ENCODE measurements at places on chromosomes 3 and 15.

DNA sequence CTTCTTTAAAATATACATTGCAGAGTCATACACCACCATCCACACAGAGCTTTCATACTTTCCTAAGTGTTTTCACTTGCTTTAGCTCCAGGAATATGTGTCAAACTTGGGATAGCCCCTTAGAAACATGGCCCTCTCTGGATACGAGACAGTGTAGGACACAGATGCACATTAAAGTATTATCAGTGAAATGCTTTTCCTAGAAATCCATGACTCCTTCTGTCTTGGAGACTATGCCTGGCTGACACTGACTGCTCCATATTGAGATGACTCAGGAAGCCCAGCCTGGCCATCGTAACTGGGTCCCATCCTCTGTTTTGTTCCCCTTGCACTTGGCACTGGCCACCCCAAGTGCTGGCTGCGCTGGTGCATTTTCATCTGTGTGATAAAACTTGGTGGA is 204.8 kb downstream of the PDZRN3 start:
- no peak for DNase-seq

DNA sequence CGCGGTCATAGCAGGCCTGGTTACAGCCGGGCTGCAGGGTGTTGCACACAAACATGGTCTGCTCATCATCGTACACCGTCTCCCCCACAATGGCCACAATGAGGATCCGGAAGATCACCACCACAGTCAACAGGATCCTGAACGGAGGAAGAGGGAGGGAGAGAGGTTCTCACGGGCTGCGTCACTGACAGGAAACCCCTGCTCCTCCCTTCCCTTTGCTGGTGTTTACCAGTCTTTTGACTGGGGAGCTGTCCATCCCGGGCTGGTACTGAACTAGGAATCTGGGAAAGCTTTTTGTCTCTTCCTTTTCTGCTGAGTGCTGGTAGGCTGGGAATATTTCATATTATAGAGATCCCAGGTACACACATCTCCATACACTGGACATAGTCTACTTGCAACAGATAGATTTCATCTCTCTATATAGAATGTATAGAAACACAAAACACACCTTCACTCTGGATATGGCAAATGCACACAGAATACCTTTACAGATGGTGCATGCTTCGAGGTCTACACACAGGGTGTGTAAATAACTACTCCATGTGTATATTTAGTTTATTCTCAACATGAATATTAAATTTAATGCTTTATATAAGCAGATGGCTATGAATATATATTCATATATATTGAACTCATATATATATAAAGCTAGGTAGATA is 1.4 kb downstream of the GJD2 start:
- DNase-seq, result no peak

DNA sequence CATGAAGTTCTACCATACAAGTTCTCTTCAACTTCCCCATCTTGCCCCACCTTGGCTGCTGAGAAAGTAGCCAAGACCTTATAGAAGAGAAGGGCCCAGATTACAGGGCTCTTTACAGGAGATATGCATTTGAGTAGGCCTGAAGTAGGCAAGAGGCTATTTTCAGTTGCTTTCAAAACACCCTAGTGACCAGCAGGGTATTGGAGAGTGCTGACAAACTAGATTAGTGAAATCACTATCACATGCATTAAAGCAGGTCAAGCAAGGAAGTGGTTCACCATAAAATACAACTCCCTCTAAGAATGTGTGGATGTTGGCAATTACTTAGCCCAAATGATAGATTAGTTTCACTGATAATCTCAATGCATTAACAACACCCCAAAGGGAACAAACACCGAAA is 2.7 kb upstream of the LZTFL1 start:
- no peak for DNase-seq

- DNase-seq, result no peak
Measured at GRCh38 chr3:31275038-31275572, 257.6 kb upstream of the STT3B start.

- no peak for DNase-seq
Measured at GRCh38 chr3:8645712-8646111, 1.1 kb upstream of the SSUH2 start.

DNA sequence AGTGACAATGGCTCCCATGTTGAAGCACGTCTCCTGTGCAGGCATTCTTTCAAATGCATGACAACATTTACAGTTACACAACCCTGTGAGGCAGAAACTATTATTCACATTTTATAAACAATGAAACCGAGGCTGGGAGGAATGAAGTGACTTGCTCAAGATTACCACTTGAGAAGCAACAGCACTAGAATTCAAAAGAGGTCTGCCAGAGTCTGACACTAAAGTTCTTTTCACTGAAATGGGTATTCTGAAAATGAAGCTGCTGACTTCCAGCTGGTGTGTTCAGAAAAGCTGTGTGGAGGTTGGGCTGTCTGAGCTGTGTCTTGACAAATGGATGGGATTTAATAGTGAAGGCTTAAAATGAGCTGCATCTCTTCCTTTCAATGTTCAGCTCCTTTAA is 104.4 kb downstream of the THSD4 start:
- peak; percentile 79 for DNase-seq

DNA sequence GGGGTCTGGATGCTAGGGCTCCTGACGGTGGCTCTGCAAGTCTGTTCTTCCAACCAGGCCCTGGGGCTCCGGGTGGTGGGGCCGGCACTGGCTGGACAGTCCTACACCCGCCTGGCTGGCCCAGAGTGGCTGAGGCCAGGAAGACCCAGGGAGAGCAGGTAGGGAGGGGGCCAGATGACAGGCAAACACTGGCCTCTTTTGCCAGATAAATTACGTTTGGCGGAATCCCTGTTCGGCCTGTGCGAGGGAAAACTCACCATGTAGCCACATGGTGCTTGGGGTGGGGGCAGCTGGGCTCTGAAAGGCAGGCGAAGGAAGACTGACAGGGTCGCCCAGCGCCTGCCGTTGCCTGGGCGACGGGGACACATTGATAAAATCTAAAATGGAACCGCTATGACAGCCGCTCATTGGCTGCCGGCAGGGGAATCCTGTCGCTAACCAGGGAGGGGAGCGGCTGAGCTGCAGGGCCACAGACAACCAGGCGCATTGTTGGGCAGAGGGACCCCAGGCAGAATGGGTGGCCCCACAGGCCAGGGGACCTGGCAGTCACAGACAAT is 30.4 kb downstream of the IQSEC1 start:
- no peak for DNase-seq

- DNase-seq, result peak; percentile 34
Measured at GRCh38 chr3:47961815-47962606, 54.2 kb downstream of the MAP4 start.

DNA sequence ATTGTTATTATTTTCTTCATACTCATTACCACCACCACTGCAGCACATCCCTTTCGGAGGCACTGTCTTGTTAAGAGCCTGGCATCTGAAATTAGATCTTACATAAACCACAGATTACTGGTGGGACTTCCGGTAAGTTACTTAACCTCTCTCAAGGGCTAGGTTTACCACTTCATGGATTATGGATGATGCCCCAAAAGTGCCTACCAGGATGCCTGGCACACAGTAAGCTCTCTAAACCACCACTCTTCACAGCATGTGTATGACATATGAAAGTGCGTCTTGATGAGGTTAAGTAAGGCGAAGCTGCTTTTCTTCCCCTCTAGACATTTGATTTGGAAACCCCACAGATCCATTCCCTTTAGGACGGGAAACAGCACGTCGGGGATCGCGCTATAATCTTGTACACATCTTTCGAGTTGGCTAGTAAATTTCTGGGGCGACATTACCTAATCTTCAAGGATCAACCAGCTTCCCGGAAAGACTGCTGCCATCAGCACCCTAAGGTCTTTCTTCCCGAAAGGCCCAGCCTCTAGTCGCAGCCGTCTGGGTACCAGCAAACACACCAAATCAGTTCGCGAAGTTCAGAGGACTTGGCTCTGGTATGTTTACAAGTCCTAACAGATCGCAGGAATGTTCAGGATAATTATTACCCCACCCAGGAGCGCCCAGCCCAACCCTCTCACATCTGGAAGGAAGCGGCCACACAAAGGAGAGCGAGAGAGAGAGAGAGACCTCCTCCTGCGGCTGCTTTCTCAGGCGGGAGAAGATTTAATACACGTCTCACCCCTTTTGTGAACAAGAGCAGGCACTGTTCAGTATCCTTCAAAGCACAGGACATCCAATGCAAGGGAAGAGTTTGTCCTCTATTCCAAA is 155.1 kb upstream of the FRMD4B start:
- no peak for DNase-seq

GRCh38 chr3:195771646-195772300 is 40.0 kb downstream of the MUC4 start:
- DNase-seq, result no peak

DNA sequence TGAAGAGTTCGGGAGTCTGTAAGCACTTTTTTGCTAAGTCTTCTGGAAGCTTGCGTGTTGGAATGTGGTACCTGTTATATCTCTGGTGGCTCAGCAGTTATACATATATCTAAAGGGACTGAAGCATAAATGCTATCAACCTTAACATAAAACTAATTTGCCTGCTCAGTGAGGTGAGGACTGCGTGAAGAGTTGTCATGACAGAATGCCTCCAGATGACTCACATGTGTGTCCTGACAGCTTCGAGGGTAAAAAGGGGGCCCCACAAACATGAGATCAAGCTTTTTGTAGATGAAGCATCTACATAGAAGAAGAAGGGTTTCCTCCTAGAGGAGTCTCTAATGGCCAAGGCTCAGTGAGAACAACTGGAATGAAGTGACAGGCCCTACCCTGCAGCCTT is 88.8 kb upstream of the C3orf80 start:
- DNase-seq, result no peak

GRCh38 chr3:10601857-10602230 is 96.5 kb upstream of the ATP2B2 start:
- no peak for DNase-seq

- DNase-seq, result peak; percentile 42
Measured at GRCh38 chr3:146968204-146968651, 363.1 kb upstream of the PLSCR5 start.

GRCh38 chr3:67860429-67860828 is 206.0 kb upstream of the SUCLG2 start:
- DNase-seq, result no peak

GRCh38 chr15:32866454-32867312 is 148.9 kb downstream of the GREM1 start:
- DNase-seq, result no peak

GRCh38 chr3:123218990-123219389 is 17.2 kb downstream of the SEC22A start:
- DNase-seq, result no peak

DNA sequence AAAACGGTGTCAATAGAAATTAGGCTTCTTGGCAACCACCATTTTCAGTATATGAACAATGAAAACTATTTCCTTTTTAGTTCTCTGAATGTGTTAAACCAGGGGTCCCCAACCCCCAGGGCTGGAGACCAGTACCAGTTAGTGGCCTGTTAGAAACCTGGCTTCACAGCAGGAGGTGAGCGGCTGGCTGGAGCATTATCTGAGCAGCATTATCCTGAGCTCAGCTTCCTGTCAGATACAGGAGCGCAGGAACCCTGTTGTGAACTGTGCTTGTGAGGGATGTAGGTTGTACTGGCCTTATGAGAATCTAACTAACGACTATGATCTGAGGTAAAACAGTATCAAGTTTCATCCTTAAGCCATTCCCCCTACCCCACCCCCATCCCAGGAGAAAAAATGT is 328.7 kb downstream of the ZBBX start:
- no peak for DNase-seq

DNA sequence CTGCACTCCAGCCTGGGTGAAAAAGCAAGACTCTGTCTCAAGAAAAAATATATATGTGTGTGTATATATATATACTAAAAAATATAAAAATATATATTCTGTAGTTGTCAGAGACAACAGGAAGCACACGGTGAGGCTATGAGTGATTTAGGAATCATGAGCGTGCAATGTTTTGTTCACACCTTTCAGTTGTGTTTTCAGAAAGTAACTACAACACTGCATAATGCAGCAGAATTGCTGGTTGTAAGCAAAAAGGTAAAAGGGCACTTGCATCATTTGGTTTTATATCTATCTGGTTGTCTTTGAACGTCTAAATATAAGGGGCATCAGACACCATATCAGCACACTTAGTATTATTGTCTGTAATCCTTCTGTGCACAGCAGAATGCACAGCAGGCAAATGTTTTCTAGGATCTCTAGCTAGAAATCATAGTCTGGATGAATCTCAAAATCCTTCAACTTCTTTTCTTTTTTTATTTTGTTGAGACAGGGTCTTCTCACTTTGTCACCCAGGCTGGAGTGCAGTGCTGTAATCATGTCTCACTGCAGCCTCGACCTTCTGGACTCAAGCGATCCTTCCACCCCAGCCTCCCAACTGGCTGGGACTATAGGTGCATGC is 44.8 kb downstream of the CCR3 start:
- no peak for DNase-seq

DNA sequence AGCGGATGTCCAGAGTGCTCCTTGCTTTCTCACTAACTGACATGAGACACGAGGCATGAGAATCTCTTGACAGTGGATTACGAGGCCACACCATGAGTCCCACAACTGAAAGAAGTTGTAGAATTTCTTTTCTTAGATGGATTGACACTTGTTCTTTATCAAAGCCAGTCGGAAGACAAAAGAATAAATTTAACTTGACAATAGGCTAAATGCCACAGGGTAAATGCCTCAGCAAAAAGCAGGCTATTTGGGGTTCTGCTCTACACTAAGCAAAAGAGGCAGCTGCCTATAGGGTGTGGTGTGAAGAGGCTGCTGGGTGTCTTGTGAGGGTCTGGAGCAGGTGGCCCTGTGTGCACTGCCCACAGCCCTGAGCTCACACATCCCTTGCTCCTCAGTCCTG is 135.1 kb upstream of the SEMA6D start:
- no peak for DNase-seq

GRCh38 chr3:59937201-59937600 is 887.4 kb upstream of the CFAP20DC start:
- no peak for DNase-seq

- peak; percentile 61 for DNase-seq
Measured at GRCh38 chr15:77402740-77403379, 17.0 kb downstream of the PEAK1 start.

GRCh38 chr3:93991631-93992030 is 11.7 kb downstream of the ARL13B start:
- DNase-seq, result no peak

GRCh38 chr15:37108381-37109167 is 8.2 kb upstream of the MEIS2 start:
- DNase-seq, result no peak

GRCh38 chr3:138726946-138727730 is 107.6 kb downstream of the PIK3CB start:
- no peak for DNase-seq

GRCh38 chr3:66490214-66490613 is 10.6 kb downstream of the LRIG1 start:
- no peak for DNase-seq

DNA sequence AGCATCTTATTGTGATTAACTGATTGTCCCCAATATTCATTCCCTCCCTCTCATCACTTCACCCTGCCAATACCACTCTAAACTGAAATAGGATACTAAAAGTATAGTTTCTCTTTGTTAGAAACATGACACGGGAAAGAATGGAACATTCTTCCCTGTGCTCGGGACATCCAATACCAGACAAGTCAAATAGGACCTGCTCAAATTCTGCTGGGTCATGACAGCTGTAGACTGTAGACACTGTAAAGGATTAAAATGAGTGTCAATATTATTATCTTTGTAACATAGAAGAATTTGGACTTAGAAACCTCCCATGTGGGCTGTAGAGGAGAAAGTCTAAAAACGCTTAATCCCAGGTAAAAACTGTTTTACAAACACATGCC is 315.0 kb upstream of the NR2E3 start:
- DNase-seq, result no peak

Data from AG09319 (cell line).